ENCODE measurements at places on chromosomes 7 and 10.

DNA sequence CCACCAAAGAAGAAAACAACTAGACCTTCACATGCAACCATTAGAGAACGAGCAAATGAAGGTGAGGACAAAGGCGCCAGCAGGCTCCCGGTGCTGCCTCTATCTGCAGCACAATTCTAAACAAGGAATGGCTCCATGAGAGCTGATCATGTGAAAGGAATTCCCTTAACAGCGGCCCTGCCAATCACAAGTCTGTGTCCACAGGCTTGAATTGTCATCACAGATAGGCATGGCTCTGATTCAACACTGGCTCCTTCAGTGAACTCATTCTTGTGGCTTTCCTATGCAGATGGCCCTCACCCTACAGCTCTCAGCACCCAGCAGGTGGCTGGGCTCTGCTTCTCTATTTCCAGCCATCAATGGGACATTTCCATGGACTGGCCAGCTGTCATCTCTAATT, 36.2 kb downstream of the LAMB1 start:
- DNase-seq: no peak

GRCh38 chr10:51745397-51745796, 46.0 kb upstream of the CSTF2T start:
- DNase-seq: no peak

GRCh38 chr7:120760050-120760449, 97.9 kb downstream of the TSPAN12 start:
- DNase-seq: no peak

- DNase-seq: no peak
Observed at GRCh38 chr10:130388746-130389145, 252.6 kb downstream of the GLRX3 start.

GRCh38 chr10:132616996-132617736, 79.6 kb downstream of the INPP5A start:
- no peak for DNase-seq

DNA sequence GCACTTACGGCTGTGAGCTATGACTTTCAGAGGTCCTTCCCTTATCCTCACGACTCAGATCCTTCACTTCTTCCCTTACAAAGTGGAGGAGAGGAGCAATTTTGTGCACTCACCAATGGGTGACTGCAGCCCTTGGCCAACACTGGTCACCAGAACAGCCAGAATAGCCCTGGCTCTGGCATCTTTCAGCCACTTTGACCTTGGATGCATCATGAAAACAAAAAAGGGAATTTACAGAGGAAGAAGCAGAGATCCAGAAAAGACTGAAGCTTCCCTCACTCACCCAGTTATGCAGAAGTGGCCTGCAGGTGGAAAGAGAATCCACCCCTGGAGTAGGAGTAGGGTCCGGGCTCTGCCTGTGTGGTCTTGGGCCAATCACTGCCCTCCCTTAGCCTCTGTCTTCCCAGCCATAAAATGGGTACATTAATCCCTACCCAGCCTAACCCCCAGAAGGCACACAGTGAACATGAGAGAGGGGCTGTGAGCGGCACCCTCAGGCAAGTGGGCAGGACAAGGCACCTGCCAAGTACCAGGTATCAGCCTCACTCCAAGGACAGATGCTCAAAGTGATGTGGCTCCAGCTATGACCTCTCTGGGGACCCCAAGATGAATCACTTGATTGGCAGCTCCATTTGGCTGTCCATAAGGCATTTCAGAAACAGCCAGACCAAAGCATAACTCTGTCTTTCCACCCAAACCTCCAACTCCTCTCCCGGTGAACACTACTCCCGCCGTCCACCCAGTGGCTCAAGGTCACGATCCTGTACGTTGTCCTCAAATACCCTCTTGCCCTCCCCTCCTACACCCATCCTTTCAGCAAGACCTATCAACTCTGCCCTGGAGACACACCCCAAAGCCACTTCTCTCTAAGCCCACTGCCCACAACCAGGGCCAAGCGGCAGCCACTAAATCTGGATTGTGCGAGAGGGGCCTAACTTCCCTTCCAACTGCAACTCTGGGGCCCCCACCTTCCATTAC, 129.8 kb upstream of the ZMIZ1 start:
- no peak for DNase-seq

- DNase-seq: no peak
Observed at GRCh38 chr7:36937754-36938563, 213.7 kb upstream of the AOAH start.

DNA sequence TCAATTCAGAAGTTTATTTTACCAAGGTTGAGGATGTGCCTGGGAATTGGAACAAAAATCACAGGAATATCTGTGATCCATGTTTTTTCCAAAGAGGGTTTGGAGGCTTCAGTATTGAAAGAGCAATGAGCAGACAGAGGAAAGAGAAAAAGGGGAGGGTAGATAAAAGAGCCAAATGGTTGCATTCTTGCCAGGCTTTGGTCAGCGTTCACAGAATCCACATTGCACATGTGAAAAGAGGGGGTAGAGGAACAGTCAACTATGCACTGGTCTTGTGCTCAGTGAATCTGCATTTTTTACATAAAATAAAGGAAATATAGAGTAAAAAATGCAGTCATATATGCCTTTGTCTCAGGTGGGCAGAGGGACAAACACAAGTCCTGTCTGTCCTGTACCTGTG, 20.6 kb upstream of the ERCC6 start:
- no peak for DNase-seq

DNA sequence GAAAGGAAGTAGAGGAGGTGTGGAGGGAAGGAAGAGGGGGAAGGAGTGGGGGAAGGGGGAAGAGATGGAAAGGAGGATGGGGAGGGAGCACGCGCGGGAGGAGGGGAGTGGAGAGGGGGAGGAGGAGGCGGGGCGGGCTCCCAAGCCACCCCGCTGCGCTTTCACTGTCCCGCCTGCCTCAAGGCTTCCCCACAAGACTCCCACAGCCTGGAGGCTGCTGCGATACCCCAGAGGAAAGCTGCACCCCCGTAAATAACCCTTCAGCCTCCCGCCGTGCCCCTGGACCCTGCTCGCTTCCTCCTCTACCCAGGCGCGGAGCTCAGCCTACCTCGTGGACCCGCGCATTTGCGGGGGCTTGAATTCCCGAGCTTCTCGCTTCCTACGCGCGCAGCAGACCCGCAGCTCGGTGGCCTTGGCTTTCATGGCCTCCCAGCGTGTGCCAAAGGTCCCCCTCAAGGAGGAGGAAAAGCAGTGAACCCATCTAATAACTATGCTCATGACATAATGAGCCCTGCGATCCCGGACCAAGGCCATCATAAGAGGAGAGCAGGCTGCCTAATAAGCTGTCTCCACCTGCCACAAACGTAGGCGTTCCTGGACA, at the start of gene C10orf67:
Gene C10orf67 (minus strand): TSS at position 557 of the 601 bp plus-strand sequence. CDS start 23 bp downstream, at position 534.
- DNase-seq: no peak

- no peak for DNase-seq
Observed at GRCh38 chr7:139602143-139602722, 78.7 kb downstream of the CLEC2L start.

Measured in stimulated activated CD8-positive, alpha-beta memory T cell treated with anti-CD3 and anti-CD28 coated beads, Interleukin-4, amount 100 ng/mL, for 4 hours (primary cell).